ENCODE measurements at places on chromosomes 12 and 14.
A peak's percentile ranks its signal among the peaks of the same experiment; 100 is the strongest.

- no peak for DNase-seq
Measured at GRCh38 chr12:41992022-41992421, 152.7 kb downstream of the GXYLT1 start.

DNA sequence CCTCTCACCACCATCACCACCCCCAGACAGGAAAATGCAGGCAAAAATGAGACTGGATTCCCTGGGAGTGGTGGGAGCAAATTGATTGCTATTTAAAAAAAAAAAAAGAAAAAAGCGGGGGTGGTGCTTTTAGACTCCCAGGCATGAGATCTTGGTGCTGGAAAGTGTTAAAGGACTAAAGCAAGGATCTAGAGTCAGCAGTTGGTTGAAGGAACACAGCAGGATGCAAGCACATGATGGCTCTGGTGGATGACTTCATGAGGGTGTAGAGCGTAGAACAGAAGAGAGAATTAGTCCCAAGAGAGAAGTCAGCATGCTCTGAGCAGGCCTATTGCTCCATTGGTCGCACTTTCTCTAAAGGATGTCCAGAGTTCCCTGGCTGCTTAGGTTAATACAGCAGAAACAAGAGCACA lies 183.8 kb upstream of the HMGA2 start:
- DNase-seq, result no peak

- no peak for DNase-seq
Measured at GRCh38 chr12:31804185-31804504, 75.3 kb upstream of the AMN1 start.

- DNase-seq, result no peak
Measured at GRCh38 chr14:58666737-58667136, 29.0 kb downstream of the DACT1 start.

DNA sequence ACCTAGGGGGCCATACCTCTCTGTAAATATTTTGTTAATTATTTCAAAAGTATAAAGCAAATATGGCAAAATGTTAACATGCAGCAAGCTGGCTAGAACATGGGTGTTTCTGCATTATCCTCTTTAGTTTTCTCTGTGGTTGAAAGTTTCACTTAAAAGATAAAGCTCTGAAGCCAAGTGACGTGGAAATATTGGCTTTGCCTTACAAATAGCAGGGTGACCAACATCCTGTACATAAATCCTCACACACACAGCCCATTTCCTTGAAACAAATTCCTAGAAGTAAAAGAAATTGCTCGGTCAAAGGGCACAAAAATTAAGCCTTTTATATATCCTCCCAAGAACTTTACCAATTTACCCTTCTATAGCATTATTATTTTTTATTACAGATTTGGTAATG lies 10.6 kb upstream of the VWF start:
- no peak for DNase-seq

GRCh38 chr12:96420277-96420835 lies 20.1 kb upstream of the CDK17 start:
- no peak for DNase-seq

- DNase-seq, result no peak
Measured at GRCh38 chr14:84688297-84689025, 841.5 kb upstream of the FLRT2 start.

DNA sequence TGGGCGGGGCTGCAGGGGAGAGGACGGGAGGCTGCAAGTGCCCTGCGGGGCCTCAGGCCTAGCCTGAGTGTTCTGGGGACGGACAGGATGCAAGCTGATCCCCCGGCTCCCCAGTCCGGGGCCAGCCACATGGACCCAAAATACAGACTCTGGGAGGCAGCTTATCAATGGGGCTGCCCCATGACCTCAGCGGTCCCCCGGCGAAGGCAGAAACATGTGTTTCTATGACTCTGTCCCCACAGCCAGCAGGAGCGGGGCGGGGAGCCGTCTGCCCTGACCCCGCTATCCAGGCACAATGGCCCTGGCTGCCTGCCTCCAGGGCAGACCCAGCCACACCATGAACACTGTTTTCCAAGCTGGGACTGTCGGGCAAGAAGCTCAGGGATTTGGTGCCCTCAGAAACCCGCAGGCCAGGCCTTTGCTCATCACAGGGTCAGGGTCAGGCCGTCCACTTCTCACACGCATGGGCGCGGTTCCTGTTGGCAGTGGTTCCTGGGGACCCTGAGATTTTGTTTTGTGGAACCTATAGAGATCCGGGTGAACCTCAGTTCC lies 75.0 kb downstream of the RFLNA start:
- no peak for DNase-seq

DNA sequence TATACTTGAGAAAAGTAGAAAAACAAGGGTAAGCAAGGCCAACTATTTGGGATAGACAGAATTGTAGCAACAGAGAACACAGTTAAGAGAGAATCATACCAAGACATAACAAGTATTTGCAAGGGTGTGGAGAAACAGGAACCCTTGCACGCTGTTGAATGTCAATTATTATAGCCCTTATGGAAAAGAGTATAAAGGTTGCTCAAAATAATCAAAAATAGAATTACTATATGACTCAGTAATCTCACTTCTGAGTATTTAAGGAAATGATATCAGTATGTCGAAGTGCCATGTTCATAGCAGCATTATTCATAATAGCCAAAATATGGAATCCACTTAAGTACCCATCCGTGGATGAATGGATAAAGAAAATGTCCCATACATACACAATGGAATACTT lies 193.3 kb downstream of the PHLDA1 start:
- no peak for DNase-seq

- DNase-seq, result no peak
Measured at GRCh38 chr14:27367345-27367744, 769.5 kb upstream of the NOVA1 start.

DNA sequence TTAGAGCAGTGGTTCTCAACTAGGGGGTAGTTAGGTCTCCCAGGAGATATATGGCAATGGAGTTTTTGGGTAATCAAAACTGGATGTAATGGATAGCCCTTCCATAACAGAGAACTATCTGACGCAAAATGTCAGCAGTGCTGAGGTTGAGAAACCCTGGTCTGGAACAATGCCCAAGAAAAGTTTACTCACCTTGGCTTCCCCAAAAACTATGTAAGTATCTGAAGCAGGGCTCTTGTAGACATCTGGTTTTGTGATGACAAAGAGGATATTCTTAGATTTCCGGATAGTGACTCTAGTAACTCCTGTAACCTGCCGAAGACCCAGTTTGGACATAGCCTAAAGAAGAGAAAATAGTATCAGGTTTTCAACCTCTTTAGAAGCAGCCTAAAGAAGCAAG lies 11.8 kb downstream of the NACA start:
- no peak for DNase-seq

DNA sequence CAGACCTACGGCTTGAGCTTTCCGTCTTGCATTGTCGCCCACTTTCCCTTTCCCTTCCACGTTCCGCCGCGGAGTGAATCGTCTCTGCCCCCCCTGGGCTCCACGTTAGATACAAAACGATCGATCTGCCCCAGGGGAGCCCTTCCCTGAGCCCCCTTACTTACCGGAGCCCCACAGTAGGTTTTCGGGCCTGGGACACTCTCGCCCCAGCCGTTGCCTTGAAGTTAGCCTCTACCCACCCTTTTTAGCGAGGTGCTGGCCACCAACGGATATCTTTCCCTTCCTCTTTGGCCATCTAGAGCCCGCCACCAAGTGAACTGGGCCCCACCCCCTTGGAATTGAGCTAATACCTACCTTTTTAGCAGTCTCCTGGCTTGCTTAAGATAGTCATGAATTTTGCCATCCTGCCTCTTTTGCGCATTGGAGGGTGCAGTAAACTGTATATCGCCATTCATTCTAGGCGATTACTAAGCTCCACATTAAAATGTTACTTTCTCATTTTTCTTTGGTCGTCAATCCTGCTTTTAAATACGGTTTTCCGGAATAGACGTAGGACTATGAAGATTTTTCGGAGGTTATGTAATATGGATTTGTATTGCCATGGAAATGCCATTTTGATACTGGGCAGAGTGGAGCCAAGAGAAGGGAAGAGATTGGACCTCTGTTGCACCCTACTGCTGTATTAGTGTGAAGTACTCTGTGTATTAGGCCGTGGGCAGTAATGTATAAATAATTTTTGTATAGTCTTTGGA lies 764 bp downstream of the RBM25 start:
- DNase-seq, result no peak

- DNase-seq, result no peak
Measured at GRCh38 chr12:130832561-130833209, 6.4 kb downstream of the STX2 start.

GRCh38 chr12:3515506-3515905 lies 24.5 kb downstream of the PRMT8 start:
- DNase-seq, result no peak

DNA sequence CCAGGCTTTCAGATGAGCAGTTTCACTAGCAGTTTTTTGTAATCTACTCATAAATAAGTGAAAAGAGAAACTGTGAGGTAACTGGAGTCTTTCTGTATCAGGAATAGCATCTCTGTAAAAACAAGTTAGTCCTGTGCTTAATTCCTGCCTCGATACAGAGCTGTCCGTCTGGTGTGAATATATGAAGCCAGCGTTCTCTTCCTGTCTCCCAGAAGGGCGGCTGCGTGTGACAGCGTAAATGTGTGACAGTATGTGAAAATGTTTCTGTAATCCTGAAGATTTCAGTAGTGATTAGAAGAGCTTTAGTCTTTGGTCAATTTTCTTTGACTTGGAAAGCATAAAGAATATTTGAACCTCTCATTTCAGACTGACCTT lies 150.3 kb downstream of the FBXL14 start:
- DNase-seq, result no peak

GRCh38 chr12:11812586-11813437 lies 163.3 kb downstream of the ETV6 start:
- DNase-seq, result peak; percentile 30

DNA sequence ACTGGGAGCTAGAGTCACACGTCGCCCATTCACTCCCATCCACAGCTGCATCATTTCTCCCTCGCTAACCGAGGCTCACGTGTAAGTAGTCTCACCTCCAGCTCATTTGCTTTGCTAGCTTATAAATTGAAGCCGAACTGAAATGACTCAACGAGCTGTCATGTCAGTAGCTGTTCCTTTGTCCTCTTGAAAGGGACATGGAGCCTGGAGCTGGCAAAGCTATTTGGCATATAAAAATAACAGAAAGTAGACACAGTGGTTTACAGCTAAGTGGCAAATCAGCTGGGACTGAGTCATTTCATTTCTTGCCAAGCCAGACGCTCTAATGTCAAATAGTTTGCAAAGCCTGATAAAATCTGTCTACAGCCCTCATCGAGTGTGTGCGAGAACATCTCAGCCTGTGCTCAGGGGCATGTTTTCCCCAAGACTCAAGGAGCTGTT lies 114.4 kb upstream of the TMEM233 start:
- no peak for DNase-seq

DNA sequence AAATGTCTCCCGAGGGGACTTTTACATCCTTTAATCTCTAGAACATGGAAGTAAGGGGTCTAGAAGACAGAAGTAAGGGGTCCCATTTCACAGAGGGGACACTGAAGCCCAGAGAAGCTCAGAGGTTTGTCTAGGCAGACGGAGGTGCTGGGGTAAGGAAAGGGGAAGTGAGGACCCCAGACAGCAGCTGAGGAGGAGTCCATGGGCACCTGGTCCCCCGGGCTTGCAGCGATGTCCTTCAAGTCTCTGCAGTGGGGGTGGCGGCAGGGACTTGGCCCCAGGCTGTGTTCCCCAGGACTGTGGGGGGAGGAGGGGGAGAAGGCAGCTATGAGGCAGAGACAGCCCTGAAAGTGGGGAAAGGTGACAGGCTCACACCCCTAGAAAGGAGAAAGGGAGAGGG lies 30.7 kb downstream of the DTX1 start:
- DNase-seq, result no peak

- no peak for DNase-seq
Measured at GRCh38 chr14:78425330-78425729, 255.2 kb downstream of the NRXN3 start.

- no peak for DNase-seq
Measured at GRCh38 chr12:101557094-101557493, 37.7 kb upstream of the MYBPC1 start.

- no peak for DNase-seq
Measured at GRCh38 chr12:110762891-110763290, 20.2 kb upstream of the PPP1CC start.

DNA sequence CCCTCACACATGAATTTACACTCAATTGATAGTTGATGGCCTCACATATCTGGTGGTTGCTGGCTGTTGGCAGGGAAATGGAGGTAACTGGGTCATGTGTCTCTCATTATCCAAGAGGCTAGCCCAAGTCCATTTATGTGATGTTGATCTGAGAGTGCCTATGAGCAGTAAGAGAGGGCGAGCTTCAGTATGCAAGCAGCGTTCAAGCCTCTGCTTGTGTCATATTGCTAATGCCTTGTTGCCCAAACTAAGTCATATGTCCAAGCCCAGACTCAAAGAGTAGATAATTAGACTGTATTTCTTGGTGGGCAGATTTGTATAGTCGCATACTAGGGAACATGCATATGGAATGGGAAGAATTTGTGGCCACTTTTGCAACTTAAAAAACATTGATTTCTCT lies 83.8 kb upstream of the DACT1 start:
- DNase-seq, result no peak

- no peak for DNase-seq
Measured at GRCh38 chr14:83312511-83312910, 1778.9 kb upstream of the SEL1L start.

- no peak for DNase-seq
Measured at GRCh38 chr14:35503646-35504045, 30.3 kb upstream of the INSM2 start.

- DNase-seq, result no peak
Measured at GRCh38 chr14:22567437-22567836, 21.6 kb downstream of the DAD1 start.

DNA sequence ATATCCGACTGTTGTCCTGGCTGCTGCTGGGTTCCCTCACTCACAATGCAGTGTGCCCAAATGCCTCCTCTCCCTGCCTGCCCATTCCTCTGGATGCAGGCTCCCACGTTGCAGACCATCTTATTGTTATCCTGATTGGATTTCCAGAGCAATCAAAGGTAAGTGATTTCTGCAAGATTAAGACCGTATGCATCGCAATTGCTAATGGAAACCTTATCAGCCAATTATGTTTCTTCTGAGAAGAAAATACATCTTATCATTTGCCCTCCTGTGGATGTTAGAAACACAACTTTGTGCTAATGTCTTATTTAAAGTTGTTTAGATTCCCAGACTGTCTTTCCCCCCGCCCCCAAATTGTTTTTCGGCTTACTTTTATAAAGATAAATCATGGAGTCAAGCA lies 98.1 kb downstream of the PRIMA1 start:
- no peak for DNase-seq

DNA sequence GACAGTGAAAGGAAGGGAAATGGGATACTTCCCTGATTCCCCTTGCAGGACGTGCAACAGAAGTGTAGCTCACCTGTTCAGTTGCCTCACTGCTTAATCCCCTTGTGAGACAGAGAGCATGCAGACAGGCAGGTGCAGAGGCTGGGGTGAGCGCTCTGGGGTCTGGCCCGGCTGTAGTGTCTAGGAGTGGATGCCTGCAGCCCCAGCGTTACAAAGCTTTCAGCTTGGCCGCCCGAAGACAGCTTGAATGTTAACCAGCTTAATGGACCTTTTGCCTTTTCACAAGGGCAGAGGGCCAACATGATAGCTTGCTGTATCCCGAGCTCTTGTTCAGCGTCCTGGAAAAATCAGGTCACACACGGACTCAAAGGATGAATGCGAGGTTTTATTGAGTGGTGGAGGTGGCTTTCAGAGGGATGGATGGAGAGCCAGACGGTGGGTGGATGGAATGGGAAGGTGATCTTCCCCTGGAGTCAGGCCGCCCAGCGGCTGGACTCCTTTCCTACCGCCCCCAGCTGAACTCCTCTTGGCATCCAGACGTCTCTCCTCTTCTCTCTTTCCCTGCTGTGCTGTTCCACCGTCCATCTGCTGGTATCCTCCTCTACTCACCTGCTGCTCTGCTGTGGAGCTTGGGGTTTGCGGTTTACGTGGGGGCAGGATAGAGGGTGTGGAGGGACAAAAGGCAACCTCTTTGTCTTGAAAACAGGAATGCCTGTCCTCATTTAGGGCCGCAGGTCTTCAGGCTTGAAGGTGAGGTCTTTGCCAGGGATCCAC lies 86.2 kb upstream of the RESF1 start:
- no peak for DNase-seq

Measured in CD4-positive, alpha-beta memory T cell (primary cell).